ENCODE measurements at places on chromosomes 11 and 22.

DNA sequence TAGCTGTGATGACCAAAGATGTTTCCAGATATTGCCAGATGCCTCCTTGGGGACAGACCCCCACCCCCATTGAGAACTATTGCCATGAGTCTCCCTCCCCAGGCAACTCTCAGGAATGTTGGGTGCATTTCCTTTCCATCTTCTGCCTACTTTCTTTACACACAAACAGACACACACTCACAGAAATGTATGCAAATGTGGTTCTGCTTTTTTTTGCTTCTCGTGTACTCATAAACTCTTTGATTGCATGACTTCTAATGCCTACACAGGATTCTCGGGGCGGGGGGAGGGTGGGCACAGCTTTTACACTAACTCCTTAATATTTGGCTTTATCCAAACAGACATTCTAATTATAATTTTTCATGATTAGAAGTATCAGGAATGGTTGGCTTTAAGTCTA, 53.3 kb upstream of the SUSD2 start:
- no peak for DNase-seq

GRCh38 chr11:59141673-59142460, 789 bp upstream of the FAM111A start:
- DNase-seq: no peak

GRCh38 chr11:111604392-111605009, 2.3 kb downstream of the SIK2 start:
- DNase-seq: no peak

DNA sequence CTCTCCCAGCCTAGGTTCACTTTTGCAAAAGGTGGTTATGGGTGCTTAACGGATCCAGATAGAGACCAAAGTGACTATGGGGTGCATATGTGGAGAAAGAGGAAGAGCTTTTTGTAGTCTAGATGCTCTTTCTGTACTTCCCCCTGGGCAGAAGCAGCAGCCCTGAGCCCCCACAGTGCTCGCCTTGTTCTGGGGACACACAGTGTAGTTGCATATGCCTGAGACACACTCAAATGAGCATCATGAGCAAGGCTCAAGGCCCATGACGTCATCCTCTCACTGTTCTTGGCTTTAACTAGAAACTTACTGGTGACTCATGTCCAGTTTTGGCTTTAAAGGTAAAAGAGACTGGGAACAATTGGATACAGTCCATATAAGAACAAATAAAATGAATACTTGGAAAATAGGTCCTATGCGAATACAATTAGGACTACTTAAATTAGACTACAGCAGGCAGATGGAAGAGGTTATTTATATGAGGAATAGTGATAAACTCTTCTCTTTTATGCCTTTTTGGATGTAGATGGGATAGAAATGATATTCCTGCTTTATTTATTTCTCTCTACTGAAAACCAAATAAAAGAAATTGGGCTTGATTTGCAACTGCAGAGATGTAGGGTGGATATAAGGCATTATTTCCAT, 20.1 kb upstream of the PEX26 start:
- DNase-seq: no peak

DNA sequence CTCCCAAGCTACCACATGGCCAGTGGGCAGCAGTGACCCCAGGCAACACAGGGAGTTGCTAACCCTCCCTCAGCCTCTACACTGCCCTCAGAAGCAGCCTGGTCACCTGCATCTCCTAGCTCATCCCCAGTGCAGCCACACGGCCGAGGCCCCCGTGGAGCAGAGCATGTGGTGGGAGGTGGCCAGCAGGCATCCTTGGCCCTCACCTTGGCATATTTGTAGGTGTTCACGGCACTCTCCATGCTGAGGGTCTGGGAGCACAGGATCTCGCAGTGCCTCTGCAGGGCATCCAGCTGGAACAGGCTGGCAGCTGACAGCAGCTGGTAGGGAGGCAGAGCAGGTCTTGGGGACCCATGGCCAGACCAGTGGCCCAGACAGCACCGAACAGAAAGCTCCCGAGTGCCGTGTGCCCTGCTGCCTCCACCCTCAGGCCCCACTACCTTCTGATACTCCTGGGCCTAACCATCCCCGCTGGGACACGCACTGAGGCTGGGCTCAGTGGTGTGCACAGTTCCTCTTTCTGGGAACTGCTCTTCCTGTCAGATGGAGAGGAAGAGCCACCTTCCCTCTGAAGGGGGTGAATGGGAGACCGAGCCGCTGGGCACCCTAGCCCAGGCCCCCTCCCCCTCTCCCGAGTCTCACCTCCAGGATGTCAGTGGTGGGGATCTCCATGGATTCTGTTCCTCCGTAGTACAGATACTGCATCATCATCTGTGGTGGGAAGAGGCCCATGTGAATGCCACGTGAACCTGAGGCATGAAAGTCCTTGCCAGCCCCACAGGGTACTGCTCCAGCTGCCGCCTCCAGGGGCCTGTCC, 48.8 kb downstream of the NAT10 start:
- DNase-seq: peak; percentile 59

DNA sequence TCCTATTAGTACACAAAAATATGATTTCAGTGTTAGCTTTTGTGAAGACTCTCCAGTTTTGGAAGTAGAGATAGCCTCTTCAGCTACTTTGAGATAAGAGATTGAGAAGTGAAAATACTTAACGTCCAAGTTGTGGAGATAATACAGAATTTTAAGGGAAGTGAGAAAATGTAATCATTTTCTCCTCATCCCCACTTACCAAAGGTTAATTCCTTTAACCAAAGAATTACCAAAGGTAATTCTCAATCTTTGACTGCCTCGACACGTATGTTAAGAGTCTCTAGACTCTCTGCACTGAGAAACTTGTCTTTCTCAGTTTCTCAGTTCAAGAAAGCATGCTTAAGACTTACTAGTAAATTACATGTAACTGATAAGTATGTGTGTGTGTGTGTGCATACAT, 15.3 kb downstream of the C11orf54 start:
- no peak for DNase-seq

GRCh38 chr22:19876941-19877625, 22.4 kb upstream of the GNB1L start:
- no peak for DNase-seq

DNA sequence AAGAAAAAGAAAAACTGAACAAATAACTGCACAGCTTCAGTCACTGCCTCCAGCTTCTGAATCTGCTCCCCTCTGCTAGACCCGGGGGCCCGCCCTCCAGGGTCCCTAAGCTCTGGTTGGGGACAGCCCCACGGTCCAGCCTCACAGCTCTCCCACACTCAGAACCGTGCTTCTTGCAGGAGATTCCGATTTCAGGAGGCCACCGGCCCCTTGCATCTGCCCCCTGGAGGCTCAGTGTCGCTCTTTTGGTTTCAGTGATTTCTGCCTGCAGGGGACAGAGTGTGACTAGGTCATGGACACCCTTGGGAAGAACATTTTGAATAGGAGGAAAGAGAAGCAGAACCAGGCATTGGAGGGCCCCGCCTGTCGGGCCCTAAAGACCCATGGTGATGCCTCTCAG, 23.1 kb upstream of the RPS3 start:
- DNase-seq: no peak

- no peak for DNase-seq
These were observed 25.4 kb downstream of the ADAMTS15 start for GRCh38 chr11:130473795-130474377.

GRCh38 chr11:57834852-57835251, 73.2 kb downstream of the CTNND1 start:
- no peak for DNase-seq

- DNase-seq: no peak
These were observed 6.8 kb downstream of the MPST start for GRCh38 chr22:37026325-37026724.

DNA sequence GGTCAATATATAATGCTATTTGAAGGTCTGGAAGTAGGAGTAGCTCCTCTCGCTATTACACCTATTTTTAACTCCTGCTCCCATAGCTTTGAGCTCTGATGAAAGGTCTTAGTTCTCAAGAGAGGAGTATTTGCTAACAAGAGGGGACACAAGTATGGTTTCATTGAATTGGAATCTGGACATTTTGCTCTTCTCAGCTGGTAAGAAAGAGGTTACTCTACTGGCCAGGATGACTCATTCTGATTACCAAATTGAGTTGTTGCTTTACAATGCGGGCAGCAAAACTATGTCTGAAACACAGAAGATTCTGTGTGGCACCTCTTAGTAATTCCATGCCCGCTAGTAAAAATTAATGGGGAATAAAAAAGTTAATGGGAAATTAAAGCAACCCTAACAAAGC, 63.6 kb upstream of the EP300 start:
- no peak for DNase-seq

DNA sequence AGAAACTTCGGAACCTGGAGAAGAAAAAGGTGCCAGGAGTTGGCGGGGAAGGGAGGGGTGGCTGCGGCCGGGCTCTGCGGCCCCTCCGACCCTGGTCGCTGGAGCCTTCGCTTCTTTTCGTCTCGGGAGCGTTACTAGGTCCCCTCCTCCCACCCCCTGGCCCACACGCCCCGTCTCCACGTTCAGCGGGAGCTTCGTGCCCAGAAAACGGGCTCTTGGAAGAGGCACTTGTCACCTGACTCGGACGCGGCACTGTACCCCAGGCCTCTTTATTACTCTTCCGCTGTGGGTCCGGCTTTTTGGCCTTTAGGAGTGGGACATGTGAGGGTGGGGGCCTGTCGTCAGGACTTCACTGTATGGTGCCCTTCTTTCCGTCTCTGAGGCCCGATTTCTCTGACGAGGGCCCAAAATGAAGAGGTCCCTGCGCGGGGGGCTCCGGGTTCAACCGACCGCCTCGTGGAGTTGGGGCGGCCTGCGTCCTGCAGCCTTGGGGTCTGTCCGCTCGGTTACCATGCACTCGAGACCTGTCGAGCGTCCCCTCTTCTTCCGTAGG, 1.2 kb downstream of the CAPRIN1 start:
- DNase-seq: no peak

DNA sequence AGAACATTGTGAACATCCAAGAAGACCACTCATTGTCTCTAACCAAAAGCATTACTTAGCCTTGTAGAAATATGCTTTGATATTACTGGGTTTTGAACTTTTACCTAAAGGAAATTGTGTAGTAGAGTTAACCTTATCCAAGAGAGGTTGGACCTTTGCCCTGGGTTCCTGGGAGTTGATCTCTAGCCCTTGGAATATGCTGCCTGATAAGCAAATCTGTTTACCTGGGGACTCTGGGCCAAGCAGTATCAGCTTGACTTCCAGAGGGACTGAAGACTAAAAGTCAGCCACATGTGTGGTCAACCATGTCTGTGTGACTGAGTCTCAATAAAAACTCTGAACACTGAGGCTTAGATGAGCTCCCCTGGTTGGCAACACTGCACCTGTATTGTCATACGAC, 44.1 kb upstream of the CWF19L2 start:
- DNase-seq: no peak

- DNase-seq: no peak
These were observed 72.9 kb downstream of the DSCAML1 start for GRCh38 chr11:117724104-117724503.

DNA sequence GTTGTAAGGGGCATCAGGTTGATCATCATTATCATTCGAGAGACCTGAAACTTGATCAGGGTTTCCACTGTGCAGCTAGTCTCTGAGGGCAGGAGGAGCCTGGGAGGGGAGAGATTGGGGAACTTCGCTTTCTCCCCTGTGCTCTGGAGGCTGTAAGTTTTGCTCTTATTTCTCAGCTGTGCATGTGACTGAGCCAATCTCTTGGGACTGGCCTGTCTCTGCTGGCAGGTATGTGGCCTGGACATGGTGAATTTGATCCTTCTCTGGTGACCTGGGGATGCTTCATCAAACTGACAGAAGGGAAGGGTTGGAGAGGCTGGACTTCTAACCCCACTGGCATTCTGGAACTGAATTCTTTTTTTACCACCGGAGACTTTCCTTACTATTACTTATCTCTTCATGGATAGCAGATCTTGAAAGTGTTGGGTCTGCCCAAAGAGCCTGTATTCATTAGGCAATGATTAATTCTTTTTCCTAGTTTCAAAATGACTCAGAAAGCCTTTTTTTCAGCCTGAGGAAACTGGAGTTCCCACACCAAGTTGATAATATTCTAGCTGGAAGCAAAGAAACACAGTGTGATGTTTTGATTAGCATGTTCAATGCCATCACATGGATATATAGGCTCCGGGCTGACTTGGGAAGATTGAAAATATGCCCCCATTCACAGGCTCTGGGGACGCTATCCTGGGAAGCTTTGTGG, 36.5 kb downstream of the TSPAN18 start:
- DNase-seq: no peak

DNA sequence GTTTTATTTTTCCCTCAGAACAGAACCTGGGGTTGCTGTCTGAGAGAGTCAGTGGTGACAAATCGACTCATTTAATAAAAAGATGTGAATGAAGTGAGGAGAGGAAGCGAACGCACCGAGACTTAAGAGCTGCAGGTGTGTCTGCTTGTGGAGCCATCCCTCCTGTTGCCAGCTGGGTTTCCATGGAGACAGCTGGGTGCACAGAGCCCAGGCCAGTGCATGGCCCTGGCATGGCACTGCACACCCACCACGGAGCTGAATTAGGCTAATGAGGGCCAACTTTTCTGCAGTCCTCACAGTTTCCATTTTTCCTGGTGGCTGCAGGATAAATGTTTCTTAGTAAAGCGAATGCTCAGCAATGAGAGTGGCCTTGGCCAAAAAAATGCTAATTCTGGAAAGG, 750.2 kb downstream of the OPCML start:
- no peak for DNase-seq

GRCh38 chr11:17801166-17801565, 66.6 kb downstream of the KCNC1 start:
- DNase-seq: no peak

DNA sequence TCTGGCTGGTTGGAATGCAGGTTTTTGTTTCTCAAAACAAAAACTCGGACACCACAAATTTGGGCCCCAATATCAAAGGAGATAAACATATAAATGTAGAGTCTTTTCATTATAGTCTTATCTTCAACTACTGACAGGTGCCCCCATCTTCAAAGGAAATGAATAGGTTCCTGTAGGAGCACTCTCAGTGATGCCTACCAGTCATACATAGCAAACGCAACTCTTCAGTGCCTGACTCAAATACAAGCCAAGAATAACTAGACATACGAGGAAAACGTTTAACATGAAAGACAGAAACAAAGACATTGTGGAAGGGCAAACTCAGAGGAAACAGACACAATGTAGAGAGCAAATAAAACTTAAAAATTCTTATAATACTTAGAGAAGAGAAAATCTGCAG, 13.9 kb downstream of the KDM4D start:
- DNase-seq: no peak

DNA sequence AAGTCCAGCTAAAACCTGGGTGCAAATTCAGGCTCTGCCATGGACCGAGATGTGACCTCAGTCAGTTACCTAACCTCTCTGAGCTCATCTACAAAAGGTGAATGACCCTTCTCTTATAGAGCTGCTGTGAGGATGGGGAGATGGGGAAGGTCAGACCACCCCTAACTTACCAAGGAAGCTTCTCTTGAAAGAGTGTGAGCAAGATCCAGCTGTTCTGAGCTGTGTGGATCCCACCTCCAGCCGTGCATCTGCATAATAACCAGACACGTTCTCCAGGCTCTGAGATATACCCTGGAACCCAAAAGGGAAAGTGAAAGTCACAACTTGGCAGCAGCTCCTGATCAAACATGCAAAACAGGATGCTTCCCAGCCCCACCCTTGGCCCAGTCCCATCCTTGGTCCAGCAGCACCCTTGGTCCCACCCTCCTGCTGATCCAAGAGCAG, at the start of gene APOL3:
Gene APOL3, minus strand, starts transcription at position 257 of the 444 bp plus-strand sequence. CDS start 11,700 bp downstream, outside the sequence.
- DNase-seq: no peak

GRCh38 chr11:130691581-130691980, 224.7 kb downstream of the SNX19 start:
- no peak for DNase-seq
